D721Med (cell line): ENCODE measurements at places on chromosomes 11 and 22.

- DNase-seq = no peak
Measured at GRCh38 chr11:66710384-66710930, 18.6 kb downstream of the SPTBN2 start.

DNA sequence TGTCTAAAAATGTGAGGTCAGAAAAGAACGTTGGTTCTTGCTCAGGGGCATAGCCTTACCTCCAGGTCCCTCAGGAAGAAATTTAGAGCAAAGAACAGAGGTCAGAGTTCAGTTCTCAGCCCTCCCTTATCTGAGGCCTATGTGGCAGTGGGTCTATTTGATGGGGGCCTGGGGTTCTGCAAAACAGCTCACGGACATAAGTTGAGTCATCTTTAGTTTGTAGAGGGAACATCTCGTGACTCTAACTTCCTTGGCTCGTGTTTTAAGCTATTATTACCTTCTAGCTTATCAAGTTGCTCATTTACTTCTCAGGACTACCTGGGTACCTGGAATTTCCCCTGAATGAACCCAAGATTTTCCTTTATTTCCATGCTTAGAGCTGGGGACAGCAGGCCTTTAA, 91.3 kb upstream of the AMOTL1 start:
- no peak for DNase-seq

DNA sequence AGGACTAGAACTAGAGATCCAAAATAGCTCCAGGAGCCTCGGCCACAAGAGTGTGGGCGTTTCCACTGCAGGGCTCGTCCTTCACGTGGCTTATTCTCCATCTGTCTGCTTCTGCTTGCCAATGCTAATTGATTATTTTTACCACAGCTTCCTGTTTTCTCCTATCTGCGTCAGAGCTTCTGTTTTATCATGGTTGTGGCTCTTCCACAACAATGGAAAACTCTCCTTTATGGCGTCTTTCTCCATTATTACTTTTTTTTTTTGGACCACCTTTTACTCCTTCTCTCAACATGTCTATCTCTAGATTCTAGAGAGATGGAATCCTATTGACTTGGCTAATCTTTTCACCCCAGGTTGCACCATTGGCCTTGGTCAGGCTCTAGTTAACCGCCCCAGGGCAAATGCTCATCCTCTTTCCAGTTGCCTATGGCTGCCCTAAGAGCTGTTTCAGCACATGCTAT, 25.9 kb downstream of the CAT start:
- no peak for DNase-seq

- no peak for DNase-seq
Measured at GRCh38 chr11:119188067-119188466, 2.8 kb downstream of the NHERF4 start.

GRCh38 chr11:6027501-6027900, 3.1 kb downstream of the OR56A1 start:
- DNase-seq = no peak

DNA sequence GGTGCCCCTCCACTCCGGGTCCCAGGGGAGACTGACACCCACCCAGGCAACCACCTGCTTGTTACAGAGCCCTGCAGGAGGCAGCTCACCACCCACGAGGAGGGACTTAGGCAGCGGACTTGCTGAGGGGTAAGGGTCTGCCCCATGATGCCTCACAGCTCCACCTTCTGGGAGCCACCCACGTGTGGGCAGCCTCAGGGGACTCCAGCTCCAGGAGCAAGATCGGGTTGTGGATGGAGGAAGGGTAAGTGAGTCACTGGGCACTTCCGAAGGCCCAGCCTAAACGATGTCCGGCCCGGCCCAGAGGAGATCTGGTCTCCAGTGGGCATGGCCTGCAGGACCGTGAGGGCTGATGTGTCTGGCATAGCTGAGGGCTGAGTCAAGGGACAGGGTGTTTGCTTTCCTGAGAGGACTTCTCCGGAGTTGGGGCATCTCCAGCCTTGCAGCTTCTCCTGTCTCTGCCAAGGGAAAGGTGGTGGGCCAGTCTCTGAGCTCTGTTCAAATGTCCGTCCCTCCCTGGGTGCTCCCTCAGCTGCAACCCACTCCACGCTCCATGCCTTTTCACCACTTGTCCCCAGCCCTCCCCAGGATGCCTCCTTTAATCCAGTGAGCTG, 32.3 kb upstream of the P2RY2 start:
- no peak for DNase-seq
